ENCODE measurements at places on chromosomes 6 and 20.
A peak's percentile ranks its signal among the peaks of the same experiment; 100 is the strongest.

DNA sequence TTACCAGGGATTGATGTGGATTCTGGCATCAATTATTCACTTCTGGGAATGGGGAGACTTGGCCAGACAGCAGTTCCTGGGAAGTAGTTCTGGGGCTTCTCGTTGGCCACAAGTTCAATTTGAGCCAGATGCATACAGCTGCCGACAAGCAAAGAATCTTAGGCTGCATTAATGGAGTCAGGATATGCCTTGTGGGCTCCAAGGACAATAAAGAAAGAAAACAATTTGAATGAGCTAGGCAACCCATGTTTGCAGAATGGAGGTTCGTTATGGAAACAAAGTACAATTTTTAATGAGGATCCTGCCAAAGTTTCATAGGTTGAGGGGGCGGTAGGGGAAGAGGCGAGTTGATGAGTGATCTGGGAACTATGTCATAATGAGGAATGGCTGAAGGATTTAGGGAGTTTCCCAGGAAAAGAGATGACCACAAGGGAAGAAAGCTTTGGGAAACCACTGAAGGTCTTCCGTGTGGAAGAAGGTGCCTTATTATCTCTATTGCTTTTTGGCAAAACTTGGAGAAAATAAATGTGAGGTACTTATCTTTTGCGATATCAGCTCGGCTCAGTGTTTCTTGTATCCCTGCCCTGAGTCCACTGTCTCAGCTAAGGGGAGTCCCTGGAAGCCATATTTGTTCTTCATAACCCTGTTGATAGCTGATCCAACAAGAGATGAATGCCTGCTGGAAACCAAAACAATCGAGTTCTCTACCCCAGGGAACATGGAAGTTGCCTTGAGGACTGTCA is 181.0 kb upstream of the ZNF217 start:
- DNase-seq: peak; percentile 95

GRCh38 chr20:25992146-25992545 is 295.5 kb upstream of the ZNF337 start:
- DNase-seq: no peak

DNA sequence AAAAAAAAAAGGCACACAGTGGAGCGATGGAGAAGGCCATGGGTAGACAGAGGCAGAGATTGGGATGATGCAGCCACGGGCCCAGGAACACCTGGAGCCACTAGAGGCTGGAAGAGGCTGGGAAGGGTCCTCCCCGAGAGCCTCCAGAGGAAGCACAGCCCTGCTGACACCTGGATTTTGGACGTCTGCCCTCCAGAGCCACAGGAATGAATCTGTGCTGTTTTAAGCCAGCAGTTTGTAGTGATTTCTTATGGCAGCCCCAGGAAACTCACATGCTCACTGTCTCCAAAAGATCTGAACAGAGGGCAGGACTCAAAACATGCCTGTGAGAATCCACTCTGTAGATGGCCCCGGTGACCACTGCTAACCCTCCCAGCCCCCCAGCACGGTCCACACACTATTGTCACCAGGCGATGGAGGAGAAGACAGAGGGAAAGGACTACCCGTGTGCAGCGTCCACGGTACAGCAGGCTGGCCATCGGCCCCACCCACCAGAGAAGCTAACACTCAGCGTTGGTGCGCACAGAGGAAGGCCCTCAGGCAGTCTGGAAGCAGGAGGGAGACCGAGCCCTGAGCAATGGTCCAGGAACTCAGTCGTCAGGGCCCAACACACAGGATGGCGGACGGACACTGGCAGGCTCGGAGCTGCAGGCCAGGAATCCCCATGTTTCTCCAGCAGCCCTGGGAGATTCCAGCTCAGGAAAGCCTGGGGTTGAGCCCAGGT is 99.7 kb downstream of the BMP7 start:
- DNase-seq: no peak

- DNase-seq: no peak
Measured at GRCh38 chr6:44250067-44250717, 3.3 kb downstream of the HSP90AB1 start.

DNA sequence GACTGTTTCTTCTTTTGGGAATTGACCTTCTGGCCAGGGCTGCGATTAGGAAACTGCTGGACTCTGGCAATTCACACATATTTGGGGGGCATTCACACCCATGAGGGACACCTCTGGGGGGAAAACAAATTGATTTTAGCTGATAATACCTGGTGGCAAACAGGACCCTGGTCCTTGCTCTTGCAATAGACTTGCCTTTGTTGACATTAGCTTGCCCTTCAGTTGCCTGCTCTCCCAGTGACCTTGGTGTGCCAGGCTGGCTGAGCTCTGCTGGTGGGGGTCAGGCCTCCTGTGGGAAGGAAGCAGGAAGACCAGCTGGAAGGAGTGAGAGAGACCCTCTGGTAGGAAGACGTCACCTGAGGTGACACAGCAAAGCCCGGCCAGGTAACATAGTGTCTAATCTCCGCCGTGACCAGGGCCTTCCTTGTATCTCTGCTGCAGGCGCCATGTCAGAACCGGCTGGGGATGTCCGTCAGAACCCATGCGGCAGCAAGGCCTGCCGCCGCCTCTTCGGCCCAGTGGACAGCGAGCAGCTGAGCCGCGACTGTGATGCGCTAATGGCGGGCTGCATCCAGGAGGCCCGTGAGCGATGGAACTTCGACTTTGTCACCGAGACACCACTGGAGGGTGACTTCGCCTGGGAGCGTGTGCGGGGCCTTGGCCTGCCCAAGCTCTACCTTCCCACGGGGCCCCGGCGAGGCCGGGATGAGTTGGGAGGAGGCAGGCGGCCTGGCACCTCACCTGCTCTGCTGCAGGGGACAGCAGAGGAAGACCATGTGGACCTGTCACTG is 5.3 kb downstream of the CDKN1A start:
- no peak for DNase-seq

- no peak for DNase-seq
Measured at GRCh38 chr20:24461848-24462247, 7.6 kb upstream of the SYNDIG1 start.

DNA sequence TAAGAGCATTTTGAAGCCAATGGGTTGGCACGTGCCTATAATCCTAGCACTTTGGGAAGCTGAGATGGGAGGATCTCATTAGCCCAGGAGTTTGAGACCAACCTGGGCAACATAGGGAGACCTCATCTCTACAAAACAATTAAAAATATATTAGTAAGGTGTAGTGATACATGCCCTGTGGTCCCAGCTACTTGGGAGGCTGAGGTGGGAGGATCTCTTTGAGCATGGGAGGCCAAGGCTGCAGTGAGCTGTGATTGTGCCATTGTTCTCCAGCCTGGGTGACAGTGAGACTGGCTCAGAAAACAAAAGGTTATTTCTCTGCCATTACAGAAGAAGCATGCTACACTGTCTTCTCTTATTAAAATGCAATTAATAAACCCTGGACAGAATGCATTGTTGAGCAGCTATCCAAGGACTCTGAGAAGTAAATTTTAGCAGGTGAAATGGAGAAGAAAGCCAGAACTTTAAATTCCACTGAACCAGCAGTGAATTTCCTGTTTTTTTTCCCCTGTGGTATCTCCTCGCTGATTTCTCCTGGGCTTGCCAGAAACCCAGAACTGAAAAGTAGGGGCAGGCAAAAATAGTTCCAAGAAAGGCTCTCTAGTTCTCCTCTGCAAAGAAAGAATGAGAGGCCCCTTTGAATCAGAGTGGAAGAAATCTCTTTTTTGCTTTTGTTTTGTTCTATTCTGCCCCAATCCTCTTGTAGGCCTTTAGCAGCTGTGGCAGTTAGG is 8.4 kb downstream of the AMD1 start:
- DNase-seq: no peak
